ENCODE measurements at places on chromosomes 1 and 21.

GRCh38 chr1:178031856-178032320 lies 62.0 kb upstream of the RASAL2 start:
- DNase-seq: peak; percentile 89

GRCh38 chr1:220770245-220770913 lies 16.3 kb upstream of the MTARC1 start:
- DNase-seq: no peak

GRCh38 chr1:93591676-93592550 lies 89.7 kb downstream of the BCAR3 start:
- DNase-seq: no peak

DNA sequence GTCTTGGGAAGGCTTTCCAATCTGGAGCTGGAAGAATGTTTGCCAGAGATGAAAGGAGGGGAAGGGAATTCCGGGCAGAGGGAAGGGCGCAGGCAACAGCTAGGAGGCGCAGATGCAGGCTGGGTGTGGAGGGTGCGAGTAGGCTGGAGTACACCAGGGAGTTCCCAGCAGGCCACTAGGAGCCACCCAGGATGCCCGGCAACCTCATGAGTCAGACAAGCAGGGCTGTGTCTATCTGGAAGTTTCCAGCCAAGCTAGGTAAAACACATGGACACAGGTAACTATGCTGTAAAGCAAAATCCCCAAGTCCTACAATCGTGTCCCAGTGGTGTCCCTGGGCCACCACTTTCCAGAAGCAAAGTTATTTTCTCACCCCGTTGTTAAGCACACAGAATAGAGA lies 990 bp upstream of the NBL1 start:
- peak; percentile 57 for DNase-seq

DNA sequence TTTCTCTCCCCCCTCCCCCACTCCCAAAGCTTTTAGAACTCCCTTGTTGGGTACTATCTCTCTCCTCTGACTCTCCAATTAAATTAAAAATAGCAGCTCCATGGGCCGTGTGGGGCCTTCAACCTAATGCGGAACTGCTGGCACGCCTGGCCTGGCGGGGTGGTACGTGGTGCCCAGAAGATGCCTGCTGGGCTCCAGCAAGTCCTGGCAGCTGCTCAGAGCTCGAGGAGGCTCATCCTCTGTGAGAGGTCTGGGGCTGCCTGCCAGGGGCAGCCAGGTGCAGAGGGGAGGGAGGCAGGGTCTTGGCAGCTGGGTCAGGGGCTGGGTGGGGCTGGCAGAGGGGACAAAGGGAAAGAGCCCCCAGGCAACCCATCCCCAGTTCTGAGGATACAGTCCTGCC lies 74.4 kb downstream of the ACTL8 start:
- DNase-seq: no peak

- no peak for DNase-seq
These were observed 96.3 kb downstream of the GPATCH2 start for GRCh38 chr1:217534566-217534965.

DNA sequence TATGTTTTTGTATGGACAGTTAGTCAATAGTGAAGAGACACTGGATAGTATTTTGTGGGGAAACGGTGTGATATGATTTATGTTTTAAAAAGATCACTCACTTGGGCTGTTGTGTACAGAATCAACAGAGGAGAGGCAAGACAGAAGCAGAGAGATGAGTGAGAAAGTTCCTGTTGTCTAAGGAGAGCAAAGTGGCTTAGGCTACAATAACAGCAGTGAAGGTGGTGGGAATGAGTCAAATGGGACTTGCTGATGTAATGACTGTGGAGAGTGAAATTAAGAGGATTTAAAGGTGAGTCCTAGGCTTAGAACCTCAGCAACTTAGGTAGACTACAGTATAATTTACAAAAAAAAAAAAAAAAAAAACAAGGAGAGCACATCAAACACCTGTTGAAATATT lies 169.2 kb upstream of the HP1BP3 start:
- no peak for DNase-seq

DNA sequence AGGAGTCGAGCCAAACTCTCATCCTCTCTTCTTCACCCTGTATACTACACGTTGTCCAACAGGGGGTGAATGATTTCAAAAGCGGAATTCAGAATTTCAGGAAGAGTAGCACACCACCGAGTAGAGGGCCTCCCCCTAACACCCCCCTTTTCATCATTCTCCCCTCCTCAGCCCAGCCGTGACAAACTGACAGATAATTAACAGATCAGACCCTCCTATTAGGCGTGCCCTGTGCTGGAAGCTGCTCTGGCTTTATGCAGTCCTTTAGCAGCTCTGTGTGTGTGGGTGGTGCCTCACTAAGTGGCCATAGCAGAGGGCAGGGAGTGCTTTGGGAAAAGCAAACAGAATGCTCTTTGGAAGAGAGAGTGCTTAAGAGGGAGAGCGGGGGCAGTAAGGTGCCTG lies 44.3 kb downstream of the PEX14 start:
- DNase-seq: no peak

DNA sequence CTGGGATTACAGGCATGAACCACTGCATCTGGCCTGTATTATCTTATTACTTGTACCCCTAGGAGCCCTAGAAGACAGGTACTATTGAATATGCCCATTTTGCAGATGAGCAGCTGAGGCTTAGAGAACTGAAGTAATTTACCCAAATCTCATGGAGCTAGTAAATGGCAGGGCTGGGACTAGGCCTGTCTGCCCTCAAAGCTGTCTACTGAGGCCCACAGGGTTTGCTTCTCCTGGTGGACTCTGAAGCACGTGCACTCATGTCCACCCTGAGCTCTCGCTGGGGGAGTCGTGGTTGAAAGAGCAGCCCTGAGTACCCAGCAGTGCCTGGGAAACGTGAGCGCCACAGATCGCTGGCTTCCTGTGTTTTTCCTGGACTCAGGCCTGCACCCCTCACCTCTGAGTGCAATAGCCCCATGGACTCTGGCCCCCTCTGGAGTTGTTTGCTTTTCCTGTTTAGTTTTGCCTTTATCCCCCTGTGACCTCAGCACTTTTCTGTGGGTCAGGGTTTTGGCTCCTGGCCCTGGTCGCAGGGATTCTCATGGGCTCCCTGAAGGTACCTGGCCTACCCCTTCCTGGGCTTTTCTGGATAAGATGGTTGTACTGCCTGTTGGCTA lies 52.4 kb downstream of the ARHGEF10L start:
- no peak for DNase-seq

DNA sequence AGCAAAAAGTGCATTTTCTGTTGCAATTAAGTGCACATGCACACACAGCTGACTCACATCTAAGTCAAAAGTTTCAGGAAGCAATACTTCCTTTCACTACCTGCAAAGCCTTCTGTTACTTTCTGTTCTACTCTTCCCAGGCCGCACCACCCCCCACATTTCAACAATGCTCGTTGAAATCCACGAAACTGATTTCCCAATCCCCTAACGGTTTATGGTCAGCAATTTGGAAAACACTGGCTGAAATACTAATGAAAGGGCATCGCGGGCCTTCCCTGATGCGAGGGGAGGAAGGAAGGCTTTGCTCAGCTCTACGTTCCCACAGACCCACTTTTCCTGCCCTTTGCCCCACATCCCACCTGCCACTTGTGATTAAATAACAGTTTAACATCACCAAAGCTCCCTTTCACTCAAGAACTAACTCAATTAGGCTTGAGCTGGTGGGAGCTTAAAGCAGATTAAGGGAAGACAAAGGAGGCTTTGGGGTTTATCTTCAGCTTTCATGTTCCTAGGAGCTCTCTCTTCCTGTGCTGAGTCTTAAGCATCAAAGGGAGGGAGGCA lies 243.2 kb upstream of the RAB4A start:
- DNase-seq: peak; percentile 24

DNA sequence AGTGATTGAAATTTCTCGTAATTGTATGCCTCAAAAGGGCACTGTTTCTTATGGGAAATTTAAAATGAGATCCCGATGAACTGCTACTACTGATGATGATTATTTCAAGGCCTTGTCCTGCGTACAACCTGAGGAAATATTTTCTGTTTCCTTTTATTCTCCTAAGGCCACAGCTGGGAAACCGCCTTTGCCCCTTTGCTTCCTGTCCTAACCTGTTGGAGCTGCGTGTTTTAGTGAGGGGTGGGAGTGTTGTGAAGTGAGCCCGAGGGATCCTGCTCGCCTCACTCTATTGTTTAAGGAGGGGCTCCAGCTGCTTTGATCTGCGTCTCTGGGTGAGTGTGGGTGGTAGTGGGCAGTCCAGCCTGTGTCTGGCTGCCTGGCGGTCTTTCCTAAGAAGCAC lies 14.4 kb downstream of the LAMC2 start:
- no peak for DNase-seq

DNA sequence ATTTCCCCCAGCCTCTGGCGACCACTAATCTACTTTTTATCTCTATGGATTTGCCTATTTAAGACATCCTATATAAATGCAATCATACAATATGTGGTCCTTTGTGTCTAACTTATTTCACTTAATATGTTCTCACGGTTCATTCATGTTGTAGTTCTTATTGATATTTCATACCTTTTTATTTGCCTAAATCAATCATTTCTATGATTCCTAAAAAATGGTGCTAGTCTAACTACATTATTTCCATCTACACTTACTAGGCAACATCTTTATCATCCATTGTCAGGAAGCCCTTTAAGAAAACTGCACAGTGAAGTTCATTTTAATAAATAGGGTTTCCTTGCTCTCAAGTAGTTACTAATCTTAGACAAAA lies 380 bp upstream of the FBXO28 start:
- DNase-seq: no peak

DNA sequence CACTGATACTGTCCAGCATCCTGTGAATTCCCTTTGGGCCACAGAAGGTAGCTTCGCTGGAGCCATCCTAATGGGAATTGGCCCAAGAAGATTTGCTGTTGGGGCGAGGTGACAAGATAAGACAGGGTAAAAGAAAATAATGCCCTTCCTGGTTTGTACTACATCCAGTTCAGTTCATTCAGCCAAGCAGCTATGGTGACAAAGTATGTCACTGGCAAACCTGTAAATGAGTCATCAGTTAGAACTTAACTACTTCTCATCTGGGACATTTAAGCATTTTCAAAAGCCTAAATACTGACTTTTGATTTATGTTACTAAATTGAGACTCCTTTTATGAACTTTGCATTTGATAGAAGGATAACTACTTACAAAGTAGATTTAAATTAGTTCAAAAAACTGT lies 54.2 kb downstream of the WDR64 start:
- peak; percentile 78 for DNase-seq

DNA sequence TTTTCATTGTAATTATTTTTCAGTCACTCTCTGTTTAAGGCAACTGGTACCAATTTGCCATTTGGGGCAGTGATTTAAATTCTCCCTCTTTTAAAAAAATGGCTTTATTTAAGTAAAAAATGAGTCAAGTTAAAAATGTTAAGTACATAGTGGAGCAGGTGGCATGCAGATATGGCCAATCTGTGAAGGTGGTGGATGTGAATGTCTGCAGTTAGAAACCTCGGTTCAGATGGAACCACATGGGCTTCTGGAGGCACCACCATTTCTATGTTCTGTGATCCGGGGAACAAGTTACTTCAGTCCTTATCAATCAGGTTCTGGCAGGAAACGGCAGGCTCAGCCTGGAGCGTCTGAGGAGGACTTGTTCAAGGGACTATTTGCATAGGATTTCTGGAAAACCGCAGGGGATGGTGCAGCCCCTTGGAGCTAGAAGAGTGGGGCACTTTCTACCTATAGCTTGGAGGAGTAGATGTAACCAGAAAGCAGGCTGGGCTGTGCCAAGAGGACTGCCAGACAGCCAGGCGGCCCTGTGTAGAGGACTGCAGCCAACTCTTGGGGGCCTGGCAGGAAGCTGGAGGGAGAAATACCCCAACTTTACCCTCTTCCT lies 12.3 kb downstream of the IGSF21 start:
- no peak for DNase-seq

GRCh38 chr1:116265931-116266863 lies 106.8 kb upstream of the ATP1A1 start:
- DNase-seq: no peak

- no peak for DNase-seq
These were observed 591.7 kb downstream of the SMYD3 start for GRCh38 chr1:245915406-245915805.

DNA sequence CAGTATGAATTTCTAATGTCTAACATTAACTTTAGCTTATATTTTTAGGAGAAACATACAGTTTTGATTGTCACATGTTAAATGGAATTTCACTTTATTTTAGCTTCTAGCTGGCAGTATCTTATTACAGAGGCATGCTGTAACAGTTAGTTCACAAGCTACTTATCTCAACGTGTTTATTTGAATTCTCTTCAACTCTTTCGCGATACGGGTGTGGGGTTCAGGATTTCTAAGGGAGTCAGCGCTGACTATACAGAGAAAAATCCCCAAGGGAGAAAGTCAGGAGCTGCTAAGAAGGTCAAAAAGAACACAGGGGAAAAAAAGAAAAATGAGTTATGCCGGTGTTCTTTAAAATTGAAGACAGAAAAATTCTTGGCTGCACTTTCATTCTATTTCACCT lies 296.2 kb downstream of the VAV3 start:
- DNase-seq: no peak

GRCh38 chr1:82487778-82488177 lies 687.0 kb downstream of the ADGRL2 start:
- DNase-seq: no peak

- DNase-seq: peak; percentile 48
These were observed 32.4 kb upstream of the PPP1R15B start for GRCh38 chr1:204443871-204444581.

GRCh38 chr1:29698033-29698432 lies 461.7 kb downstream of the PTPRU start:
- peak; percentile 67 for DNase-seq

DNA sequence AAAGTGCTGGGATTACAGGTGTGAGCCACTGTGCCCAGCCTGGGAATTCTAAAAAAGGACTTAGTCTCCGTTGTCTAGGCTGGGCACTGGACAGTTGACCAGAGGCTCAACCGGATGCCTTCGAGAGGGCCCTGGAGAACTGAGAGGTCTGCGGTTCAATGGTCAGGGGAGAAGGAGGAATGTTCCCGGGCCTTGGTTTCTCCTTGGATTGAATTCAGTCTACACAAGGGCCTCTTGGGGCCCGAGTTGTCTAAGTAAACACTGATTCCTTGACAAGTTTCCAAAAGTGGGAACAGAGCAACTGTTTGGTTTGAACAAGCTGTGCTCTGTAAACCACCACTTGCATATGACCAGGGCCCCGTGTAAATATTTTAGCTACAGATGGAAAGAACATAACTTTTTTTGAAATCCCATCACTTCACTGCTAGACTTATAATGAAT lies 29.1 kb upstream of the CAPZB start:
- no peak for DNase-seq

DNA sequence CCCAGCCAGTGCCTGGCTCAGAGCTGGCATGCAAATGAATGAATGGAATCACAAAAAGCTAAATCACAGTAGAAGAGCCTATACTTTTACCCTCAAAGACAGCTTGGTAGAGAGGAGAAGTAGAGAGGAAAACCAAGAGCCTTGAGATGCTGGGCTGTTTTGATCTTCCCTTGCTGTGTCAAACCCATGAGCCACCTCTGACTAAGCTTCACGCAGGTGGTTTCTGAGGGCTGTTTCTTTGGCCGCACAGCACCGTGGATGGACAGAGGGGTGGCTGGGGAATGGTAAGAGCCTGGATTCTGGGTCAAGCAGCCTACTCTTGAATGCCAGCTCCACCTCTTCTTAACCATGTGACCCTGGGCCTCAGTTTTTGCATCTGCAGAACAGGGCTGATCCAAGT lies 18.6 kb downstream of the ABCG1 start:
- no peak for DNase-seq

GRCh38 chr1:29180497-29181412 lies 945 bp downstream of the SRSF4 start:
- no peak for DNase-seq

- peak; percentile 39 for DNase-seq
These were observed 424.9 kb downstream of the ADGRL2 start for GRCh38 chr1:82225421-82226185.

Data from M059J (cell line).